HCT116 (cell line): ENCODE measurements at places on chromosomes 3 and 15.

- DNase-seq = no peak
Measured at GRCh38 chr15:74330861-74331408, 36.5 kb downstream of the CYP11A1 start.

DNA sequence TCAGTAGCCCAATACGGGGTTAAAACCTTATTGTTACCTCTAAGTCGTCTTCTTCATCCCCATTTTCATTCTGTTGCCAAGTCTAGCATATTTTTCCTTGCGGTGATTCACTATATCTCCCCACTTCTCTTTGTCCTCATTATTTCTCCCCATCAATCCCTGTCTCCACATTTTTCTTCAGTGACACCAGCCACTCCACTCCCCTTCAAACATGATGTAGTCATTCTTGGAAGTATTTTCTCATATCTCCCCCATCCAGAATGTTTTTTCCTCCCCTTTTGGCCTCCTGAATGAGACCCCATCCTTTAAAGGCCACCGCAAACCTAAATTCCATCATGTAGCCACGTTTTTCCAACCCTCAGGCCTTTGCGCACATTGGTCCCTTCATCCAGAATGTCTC lies 105.9 kb downstream of the TOP2B start:
- no peak for DNase-seq

DNA sequence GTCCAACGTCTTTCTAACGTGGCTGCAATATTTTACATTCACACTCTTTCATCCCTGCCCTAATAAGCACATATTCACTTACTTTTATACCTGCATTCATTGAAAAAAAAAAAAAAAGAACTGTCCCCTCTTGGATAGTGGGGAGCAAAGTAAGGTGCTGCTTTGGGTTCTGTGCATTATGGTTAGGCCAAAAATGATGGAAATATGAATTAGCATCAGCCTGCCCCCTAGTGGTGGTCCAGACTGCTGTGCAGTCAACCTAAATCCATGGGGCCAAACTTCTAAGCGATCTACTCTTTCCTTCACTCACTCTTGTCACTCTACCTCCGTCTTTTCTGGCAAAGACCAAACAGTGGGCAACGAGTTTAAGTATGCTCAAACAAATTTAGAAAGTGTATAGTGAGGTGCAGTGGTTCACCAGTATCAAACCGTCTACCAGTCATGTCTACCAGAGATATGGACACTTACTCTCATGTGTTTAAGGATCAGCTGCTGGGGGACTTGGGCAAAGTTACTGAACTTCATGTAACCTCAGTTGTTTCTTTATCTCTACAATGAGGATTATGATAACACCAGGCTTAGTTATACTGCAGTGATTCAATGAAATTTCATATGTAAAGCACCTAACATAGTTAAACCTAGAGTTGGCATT lies 61.5 kb upstream of the GRM7 start:
- DNase-seq = peak; percentile 19

GRCh38 chr3:105960381-105960780 lies 91.6 kb upstream of the CBLB start:
- DNase-seq = no peak

DNA sequence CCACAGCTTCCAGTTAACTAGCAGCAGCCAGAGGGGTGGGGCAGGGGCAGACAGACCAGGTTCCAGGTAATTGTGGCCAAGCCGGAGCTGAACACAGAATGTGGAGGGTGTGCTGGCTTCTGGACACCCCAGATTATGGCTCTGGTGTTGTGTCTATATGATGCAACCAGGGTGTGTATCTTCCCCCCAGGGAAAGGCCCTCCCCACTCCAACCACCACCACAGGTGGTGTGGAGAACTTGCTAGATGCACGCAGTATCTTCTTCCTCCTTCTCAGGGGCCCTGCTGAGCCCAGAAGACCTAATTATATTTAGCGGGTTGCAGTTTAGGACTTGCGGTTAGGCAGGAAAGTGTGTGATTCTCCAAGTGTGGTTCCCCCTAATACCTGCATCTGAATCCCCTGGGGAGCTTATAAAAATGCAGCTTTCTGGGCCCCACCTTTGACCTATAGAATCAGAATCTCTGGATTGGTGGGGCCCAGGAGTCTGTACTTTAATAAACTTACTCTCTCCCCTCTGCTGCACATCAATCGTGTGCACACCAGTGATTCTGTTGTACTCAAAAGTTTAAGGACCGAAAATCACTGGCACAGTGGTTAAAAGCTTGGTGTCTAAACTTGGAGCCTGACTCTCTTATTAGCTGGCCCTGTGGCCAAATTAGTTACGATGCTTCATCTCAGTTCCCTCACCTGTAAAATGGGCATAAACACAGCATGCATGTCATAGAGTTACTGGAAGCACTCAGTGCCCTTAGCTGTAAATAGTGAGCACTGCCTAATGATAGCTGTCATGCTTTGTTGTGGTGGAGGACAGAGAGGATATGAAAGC lies 379.1 kb upstream of the PROK2 start:
- DNase-seq = no peak

DNA sequence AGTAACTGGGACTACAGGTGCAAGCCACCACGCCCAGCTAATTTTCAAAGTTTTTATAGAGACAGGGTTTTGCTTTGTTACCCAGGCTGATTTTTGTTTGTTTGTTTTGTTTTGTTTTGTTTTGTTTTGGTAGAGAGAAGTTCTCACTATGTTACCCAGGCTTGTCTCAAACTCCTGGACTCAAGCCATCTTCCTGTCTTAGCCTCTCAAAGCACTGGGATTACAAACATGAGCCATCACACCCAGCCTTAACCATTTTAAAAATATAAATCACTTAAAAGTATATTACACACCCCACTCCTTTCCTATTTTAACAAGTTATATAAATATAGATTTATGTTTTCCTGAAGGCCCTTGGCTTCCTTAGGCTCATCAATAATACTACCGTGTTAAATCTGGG lies 6.5 kb upstream of the DYNC1LI1 start:
- no peak for DNase-seq

DNA sequence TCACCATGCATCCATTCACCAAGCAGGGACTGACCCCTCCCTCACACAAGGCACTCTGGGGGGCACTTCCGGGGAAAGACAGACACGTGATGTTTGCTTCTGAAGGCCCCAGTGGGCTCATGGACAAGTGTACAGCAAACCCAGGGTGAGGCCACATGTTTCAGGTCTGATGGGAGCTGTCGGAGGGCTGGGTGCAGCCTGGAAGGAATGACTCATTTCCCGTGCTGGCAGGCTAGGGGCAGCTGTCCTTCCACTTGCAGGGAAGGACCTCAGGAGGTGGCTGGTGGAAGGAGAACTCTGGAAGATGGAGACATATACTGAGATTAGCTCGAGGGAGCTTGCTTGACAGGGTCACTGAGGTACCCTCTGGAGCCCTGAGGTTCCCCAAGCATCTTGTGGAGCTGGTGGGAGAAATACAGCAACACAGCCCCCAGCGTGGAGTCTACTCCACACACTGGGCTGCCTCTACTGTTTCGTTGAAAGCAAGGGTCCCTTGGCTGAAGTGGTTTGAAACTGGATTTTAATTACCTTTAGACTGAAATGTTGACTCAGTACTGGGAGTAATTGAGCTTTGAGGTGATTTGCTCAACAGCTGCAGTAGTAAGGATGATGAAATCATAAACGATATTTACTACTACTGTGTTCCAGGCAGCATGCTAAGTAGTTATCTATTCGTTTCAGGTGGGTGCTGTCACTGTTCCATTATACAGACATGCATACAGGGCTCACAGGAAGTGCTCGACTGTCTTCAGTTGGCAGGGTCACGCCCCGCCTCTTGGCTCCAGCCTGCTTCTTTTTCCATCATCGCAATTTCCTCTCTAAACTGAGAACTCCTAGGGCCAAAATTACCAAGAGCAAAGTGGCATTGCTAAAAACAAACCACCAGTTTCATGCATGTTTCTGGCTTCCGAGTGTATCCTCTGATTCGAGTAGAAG lies 230.4 kb downstream of the ADAMTS17 start:
- peak; percentile 77 for DNase-seq

DNA sequence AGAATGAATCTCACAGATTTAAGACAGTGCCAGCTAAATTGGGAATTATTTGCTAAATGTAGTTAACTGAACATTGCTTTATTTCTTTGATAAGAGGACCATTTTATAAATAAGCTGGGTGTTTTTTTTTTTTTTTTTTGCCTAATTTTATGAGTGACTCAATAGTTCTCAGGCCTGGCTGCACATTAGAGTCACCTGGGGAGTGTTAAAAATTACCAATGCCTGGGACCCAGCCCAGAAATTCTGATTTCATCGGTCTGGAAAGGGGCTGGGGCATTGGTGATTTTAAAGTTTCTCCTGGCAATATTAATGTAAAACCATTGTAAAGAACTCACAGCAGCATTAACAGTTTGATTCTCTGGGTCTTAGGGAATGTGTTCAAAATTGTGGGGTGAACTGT lies 51.2 kb upstream of the PHLDB2 start:
- DNase-seq = no peak

GRCh38 chr3:122921791-122922651 lies 105.5 kb downstream of the SEMA5B start:
- no peak for DNase-seq

DNA sequence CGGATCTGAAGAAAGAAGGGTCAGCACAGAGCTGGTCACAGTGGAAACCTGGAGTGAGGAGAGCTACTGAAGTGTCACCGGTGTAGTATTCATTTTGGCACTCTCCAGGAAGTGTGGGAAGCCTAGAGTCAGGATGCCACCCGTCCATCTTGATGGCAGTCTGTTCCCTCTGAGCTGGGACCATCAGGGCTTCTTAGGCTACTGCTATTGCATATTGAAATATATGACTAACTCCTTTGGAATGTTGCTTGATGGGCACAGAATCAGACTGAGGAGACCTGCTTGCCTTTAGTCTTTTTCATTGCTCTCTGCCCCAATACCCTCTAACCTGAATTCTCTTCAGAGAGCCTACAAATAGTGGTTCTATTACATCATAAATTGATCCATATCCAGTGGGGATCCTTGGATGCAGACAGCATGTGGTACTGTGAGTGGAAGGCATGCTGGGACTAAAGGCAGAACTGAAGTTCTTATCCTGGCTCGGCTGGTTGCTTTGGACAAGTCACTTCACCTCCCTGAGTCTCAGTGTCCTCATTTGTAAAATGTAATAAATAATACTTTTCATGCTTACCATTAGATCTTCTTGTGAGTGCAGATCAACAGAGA lies 143.5 kb downstream of the PDE8A start:
- DNase-seq = peak; percentile 18

DNA sequence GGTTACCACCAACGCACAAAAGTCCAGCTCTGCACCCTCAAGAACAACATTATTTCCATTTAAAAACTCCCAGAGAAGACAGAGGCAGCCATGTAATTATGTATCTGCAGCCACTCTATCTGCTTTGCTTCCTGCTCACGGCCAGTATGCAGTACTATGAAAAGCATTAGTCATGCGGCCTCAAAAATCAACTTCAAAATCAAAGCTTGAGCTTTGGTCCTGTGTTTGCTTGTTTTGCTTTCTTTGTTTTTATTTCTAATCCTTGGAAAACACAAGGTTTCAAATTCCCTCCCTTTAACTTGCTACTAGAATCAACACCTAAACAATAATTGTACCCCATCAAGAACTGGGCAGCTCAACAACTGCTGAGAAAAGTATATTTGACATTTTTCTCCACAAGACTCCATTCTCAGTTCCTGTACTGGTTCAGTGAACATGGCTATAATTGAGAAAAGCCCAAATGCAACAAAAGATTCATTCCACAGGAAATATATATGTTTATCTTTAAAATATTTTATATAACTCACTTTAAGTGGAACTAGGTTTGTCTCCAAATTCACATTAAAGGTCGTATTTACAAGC lies 37.6 kb downstream of the GBE1 start:
- DNase-seq = no peak

DNA sequence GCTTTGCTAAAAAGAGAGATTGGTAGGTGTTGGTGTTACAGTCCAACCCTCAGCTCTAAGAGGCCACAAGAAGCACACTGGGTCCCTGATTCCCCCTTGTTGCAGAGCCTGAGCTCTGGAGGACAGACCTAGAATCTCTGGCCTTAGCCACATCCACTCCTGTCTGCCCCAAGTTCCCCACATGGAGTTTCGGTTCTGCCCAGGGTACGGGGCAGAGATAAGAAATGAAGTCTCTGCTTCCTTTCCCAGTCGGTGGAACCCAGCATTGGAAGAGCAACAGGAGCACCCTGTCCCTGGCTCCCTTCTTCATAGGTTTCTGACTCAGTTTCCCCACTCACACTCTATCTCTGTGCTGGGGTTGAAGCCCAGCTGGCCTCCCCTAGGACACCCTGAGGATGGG lies 13.2 kb downstream of the PRR23E start:
- no peak for DNase-seq

- no peak for DNase-seq
Measured at GRCh38 chr3:42394579-42395288, 15.7 kb downstream of the LYZL4 start.

DNA sequence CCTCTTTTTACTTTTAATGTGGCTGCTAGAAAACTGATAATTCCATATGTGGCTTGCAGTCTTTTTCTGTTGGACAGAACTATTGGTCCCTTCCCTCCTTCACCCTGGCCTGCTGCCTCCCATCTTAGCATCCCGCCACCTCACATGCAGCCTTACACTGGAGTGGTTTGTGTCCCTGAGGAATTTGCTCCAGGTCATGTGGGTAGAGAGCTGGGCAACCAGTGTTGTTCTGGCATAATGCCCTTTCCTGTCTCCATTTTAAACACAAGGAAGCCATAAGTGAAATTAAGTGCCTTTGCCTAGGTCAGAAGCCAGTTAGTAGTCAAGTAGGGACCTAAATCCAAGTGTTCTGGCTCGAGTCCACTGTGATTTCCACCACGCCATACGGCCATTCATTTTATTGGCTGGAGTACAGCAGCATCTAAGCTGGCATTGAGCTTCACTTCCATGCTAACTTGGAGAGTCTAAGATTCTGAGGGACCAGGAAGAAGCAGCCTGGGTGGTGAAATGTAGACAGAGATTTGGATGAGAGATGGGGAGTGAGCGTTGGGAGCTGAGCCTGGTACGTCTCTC lies 46.0 kb upstream of the PLXNA1 start:
- DNase-seq = no peak

- DNase-seq = no peak
Measured at GRCh38 chr3:168424059-168424734, 328.5 kb upstream of the GOLIM4 start.

DNA sequence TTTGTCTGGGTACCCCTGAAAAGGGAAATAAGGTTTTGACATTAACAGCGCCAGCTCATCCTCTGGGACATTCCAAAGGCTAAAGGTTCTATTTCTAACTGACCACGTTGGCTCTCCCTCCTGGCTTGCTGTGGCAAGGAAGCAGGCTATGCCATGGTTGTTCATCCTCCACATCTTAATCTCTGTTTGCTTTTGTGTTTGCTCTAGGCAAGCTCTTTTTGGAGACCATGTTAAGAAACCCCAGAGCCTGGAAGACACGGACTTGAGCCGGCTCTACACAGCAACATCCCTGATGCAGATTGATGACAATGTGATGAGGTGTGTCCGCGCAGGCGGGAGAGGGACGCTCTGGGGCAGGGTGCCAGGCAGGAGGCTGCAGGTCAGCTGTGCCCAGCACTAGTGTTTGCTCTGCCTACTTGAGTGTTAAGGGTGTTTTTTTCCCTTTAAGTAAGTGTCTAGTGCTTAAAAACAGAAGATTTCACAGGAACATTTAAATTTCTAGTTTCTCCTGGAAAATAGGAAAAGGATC lies 33.3 kb downstream of the RLBP1 start:
- DNase-seq = no peak

GRCh38 chr3:5319454-5319853 lies 131.9 kb downstream of the EDEM1 start:
- no peak for DNase-seq

GRCh38 chr15:92636908-92637481 lies 18.6 kb downstream of the FAM174B start:
- peak; percentile 12 for DNase-seq
